ENCODE measurements at places on chromosomes 3 and 15.

- DNase-seq: no peak
Measured at GRCh38 chr3:141047168-141047567, 4.0 kb upstream of the SPSB4 start.

GRCh38 chr3:44375450-44375849 is 36.9 kb downstream of the TCAIM start:
- DNase-seq: no peak

- DNase-seq: no peak
Measured at GRCh38 chr3:119733812-119734211, 31.0 kb downstream of the CFAP91 start.

DNA sequence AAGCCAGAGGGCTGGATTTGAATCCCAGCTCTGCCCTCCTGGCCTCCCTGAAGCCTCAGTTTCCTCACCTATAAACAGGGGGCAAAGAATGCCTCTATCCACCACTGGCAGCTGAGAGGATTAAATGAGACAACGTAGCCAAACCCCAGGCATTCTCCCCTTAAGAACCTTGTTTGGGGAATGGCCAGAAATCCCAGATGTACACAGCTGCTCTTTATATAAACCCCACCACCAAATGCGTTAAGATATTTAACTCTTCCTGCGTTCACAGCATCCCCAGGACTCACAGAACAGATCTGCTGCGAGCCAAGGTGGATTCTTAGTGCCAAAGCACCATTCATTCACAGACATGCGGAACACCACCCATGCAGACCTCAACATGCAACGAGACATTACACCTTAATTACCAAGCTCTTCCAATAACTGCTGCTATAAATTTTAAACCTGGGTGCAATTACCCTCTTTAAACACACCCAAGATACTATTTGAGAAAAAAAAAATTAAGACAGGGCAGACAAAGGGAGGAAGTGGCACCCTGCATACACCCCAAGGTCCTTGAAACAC is 5.2 kb downstream of the TLE3 start:
- no peak for DNase-seq

DNA sequence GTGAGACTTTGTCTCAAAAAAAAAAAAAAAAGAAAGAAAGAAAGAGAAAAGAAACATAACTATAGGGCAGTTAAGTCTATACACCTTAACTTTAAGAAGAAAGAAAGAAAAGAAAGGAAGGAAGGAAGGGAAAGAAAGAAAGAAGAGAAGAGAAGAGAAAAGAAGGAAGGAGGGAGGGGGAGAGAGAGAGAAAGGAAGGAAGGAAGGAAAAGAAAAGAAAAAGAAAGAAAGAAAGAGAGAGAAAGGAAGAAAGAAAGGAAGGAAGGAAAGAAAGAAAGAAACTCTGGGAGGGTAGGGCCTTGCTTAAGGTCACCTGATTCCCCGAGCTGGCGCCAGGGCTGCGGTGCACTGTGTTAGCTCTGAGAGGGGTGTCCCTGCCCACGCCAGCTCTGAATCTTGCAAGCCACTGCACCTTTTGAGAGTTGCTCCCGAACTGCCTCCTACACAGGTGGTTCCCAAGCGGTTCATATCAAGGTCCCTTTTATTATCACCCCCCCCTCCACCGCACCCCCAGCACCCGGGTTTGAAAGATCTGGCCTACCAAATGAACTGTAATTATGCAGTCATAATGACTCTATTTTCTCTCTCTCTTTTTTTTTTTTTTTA is 39.2 kb upstream of the VPS8 start:
- DNase-seq: no peak

GRCh38 chr3:37554364-37554763 is 307.3 kb upstream of the CTDSPL start:
- no peak for DNase-seq

DNA sequence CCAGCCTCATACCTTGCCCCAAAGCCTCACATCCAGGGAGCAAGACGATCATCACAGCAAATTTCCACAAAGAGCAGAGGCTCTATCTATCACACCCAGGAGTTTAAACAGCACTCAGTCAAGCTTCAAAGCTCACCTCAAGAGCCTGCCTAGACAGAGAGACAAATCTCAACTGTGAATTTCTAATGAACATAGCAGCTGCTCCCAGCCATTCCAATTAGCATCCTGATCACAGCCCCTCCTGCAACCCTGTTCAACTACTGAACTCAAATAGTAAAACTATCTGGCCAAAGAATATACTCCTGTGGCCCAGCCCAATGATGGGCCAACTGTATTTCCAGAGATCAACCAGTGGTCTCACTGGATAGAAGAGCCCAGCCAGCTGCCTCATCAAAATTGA is 269.8 kb downstream of the CTNNB1 start:
- no peak for DNase-seq

DNA sequence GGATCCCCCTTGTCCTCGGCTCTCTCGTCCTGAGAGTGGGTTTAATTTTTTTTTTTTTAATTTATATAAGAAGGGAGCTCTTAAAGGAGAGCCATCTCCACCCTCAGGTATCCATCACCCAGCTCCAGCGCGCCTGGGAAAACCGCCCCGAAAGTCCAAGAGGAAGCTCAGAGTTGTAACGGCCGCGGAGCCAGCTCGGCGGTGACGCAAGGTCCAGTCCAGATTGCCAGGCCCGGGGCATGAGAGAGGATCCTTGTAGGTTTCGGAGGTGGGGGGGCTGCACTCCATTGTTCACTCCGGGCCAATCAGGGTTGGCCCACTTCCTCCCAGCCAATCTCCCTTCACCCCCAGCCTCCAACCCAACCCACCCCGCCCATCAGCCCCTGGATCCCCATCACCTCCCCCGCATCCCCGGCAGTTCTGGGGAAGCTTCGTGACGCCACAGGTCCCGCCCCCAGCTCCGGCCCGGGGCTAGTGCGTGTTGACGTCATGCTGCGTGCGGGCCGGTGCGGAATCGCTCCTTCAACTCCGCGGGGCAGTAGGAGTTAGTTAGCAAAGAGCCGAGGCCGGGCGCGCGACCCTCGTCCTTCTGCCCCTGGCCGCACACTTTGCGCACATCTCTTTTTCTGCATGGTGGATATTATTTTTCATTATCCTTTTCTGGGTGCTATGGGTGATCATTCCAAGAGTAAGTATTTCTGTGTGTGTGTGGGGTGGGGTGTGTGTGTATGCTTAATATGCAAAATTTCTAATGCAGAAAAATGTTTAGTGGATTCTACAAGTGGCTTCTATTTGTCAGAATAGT is at the start of gene ISL2:
Gene ISL2 (plus strand): TSS at position 520 of the 805 bp plus-strand sequence. CDS start 111 bp downstream, at position 631.
- no peak for DNase-seq

DNA sequence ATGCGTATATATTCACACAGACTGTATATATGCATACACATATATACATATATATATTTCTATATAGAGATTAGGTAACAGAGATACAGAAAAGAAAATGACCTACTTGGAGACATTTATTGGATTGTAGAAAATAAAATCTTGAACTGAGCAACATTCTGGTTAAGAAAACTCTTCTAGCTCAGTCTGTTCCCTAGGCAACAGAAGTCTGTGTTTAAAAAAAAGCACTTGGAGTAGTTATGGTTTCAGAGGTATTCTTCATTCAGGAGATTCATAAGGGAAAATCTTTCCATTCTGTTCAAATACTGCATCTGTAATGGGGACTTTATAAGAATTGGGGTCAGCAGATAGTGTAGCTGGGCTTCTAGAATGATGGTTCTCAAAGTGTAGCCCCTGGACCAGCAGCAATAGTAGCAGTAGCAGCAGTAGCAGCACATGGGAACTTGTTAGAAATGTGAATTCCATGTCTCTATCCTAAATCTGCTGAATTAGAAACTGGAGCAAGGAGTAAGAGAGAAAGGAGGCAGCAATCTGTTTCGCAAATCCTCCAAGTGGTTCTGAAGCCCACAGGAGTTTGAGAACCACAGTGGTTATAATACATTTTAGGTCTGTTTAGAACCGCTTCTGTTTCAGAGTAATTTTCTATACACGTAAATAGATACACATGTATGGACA is 112.8 kb upstream of the TMEM108 start:
- no peak for DNase-seq

- peak; percentile 55 for DNase-seq
Measured at GRCh38 chr3:107660306-107660976, 137.7 kb downstream of the BBX start.

DNA sequence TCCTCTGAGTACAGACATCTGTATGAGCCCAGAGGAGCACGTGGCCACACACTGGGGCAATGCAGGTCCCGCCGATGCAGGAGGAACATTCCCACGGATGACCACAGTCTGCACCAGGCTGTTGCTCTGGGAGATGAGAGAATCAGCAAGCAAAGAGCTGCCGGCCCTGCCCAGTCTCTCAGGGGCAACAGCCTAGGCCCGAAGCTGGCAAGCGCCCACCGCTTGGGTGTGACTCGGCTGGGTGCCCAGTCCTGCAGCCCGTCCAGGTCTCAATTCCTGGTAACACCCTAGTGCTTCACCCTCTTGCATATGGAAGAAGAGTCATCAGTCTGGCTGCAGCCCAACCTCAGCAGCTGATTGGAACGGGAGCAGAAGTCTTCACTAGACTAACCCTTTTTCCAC is 153.7 kb upstream of the HES1 start:
- DNase-seq: peak; percentile 11

GRCh38 chr15:51366920-51367319 is 25.5 kb downstream of the GLDN start:
- DNase-seq: no peak

- no peak for DNase-seq
Measured at GRCh38 chr3:50651920-50652529, 22.7 kb upstream of the DOCK3 start.

DNA sequence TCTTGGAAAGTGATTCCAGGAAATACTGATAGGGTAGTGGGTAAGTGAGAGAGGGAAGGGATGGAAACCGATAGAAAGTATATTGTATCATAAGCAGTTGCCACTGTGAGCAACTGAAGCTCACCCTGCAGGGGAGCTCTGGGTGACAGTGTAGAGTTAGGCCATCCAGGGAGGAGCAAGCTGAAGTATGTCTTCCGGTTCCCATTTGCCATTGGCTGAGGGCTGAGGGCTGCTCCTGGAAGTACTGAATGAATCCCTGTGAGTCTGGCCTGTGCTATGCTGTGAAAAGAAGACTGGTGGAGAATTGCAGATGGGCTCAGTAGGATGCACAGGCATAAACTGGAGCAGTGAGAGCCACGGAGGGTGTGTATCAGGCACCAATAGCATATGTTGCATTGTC is 348.3 kb downstream of the MFSD1 start:
- no peak for DNase-seq

DNA sequence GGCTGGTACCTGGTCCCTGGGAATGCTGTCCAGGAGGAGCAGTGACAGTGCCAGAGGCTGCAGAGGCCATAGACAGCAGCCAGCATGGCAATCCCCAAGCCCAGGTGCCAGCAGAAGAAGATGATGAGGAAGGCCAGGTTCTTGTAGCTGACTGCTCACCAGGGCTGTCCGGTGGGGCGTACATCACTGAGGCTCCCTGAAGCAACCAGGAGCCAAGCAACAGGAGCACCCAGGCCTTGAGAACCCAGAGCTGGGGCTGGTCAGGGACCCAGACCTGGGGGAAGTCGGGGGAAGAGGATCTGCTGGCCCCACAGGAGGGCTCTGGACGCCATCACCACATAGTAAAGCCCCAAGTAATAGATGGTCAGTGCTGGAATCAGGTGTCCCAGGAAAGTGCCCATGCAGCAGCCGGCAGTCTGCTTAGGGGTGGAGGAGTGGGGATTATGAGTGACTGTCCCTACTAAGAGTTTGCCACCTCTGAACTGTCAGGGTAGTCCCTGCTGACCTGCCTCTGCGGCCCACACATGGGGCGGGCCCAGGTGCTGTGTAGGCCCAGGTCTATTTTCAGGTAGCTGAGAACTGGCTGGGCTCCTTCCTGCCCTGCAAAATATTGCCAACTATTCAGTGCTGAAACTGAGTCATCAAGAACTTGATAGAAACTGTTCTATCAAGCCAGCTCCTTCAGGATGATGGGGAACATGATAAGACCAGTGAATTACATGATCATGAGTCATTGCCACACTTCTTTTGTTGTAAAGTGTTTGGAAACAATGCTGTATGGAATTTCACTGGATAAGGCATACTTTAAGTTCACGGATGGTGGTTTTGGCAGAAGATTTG is 68.7 kb downstream of the CHRD start:
- DNase-seq: no peak

All from NCI-H1694 treated with DMSO at 0.1 percent for 48 hours (cell line).